Caki2 (cell line): ENCODE measurements at places on chromosomes 5 and 9. TPM values are rescaled to one million over a fixed set of nuclear protein-coding genes. Genes with fewer than 3 reads are reported as not detected.

GRCh38 chr5:61362796-61363368 lies 30.8 kb downstream of the ZSWIM6 start:
- DNase-seq: no peak

DNA sequence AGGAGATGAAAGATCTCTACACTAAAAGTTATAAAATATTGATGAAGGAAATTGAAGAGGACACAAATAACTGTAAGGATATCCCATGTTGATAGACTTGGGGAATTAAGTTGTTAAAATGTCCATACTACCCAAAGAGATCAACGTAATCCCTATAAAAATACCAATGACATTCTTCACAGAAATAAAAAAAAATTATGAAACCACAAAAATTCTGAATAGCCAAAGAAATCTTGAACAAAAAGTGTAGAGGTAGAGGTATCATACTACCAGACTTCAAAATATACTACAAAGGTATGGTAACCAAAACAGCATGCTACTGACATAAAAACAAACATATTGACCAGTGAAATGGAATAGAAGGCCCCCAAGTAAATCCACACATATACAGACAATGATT lies 71.5 kb upstream of the ELL2 start:
- no peak for DNase-seq

DNA sequence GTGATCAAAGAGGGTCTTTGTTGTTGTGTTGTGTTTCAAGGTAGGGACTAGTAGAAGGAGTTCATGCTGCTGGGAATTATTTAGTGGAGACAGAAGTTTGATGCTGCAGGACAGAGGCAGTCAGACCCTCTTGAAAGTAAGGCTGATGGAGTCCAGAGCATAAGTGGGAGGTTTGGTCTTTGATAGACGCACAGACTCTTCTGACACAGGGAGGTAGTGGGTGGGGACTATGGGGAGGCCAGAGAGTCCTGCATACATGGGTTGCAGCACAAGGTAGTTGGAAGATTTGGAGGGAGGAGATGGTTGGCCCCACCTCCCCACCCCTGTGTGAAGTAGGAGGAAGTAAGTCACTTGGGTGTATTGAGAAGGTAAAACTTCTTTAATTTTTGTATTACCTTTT lies 2.4 kb upstream of the CCDC112 start:
- DNase-seq: no peak

DNA sequence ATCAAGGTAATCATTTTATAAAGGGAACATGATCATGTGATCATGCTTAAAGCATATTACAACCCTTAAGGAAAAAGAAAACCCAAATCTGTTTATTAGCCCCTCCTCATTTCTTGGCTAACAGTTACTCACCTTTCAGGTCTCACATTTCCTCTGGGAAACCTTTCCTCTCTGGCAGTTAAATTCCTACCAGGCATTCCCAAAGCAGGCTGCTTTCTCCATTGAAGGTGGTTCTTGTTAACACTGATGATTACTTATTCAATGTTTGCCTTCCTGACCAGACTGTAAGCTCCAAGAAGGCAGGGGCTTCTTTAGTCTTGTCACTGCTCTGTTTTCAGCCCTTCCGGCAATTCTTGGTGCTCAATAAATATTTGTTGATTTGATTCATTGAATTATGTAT lies 59.9 kb downstream of the PLK2 start:
- DNase-seq: no peak

- no peak for DNase-seq
These were observed 72.7 kb upstream of the ORM1 start for GRCh38 chr9:114250235-114250568.

DNA sequence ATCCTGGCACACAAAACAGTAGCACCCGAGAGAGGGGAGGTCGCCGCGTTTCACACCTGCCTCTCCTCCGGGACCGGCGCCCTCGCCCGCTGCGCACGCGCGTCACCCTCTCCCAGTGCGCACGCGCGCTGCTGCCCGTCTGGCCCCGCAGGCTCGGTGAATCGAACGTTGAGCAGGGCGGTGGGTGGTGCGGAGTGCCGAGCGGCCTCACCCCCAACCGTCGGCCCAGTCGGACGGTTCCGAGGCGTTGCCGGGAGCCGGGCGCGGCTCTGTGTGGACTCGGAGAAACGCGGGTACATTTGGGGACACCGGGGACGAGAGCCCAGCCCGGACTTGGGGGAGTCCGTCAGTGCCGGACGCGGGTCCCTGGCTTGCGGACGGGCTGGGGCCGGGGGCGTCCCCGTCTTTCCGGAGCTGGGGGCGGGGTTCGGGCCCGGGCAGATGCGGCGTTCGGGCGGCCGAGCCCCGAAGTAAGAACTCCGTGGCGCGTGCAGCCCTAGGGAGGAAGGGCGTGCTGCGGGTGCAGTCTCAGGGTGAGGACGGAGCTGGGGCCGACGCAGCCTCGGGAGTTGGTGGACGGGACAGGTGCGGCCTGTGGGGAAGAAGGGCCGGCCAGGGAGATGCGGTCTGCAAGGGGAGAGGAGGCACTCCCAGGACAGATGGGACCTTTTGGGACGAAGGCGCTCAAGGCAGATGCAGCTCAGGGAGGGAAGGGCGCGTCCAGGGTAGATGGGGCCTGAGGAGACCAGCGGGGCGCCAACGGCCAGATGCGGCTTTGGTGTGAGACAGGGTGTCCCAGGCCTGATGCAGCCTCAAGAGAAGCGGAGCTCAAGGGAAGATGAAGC lies at the start of gene POMT1:
POMT1 (plus strand) TSS at position 138 of the 845 bp plus-strand sequence. CDS start 1,301 bp downstream, outside the sequence.
- peak; percentile 77 for DNase-seq

DNA sequence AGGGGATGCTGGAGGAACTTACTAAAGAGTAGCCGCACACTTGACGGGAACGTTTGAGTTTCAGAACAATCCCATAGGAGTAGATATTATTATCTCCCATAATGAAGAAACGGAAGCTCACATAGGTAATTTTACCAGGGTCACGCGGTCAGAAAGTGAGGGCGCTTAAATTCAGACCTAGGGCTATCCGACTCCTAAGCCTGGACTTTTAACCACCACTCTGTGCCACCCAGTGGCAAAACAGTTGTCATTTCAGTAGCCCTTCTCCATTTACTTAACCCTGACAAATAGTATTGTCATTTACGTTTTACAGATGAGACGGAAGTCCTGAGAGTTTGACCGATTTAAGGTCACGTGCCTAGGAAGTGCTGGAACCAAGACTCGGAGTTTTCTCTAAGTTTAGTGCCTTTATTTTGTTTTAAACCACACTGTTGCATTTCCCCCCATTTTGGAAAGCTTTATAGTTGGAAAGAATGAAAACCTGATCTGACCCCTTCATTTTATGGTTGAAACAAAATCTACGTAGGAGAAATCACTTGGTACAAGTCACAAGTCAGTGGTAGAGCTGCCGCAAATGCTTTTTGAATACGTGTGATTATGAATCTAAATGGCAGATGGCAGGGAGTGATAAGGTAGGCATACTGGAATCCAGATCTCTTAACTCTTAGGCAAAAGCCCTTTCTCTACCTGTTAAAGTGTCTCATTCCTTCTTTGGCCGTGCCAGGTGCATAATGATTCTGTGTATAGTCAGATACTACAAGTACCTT lies 650 bp downstream of the MRRF start:
- peak; percentile 58 for DNase-seq

GRCh38 chr5:114101153-114101552 lies 260.7 kb upstream of the KCNN2 start:
- no peak for DNase-seq

DNA sequence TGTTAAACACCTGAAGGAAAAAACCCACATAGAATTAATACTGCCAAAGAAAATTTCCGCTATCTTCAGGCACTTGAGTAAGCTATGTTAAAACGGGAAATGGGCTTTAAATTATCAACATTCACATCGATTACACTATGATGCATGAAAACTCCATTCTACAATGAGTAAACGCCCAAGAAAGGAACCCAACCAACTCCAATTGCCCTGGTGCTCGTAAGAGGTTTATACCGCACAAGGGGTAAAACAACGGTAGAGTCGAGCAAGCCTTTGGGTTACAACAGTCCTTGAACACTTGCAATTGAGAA lies 1.0 kb downstream of the AGTPBP1 start:
- no peak for DNase-seq

DNA sequence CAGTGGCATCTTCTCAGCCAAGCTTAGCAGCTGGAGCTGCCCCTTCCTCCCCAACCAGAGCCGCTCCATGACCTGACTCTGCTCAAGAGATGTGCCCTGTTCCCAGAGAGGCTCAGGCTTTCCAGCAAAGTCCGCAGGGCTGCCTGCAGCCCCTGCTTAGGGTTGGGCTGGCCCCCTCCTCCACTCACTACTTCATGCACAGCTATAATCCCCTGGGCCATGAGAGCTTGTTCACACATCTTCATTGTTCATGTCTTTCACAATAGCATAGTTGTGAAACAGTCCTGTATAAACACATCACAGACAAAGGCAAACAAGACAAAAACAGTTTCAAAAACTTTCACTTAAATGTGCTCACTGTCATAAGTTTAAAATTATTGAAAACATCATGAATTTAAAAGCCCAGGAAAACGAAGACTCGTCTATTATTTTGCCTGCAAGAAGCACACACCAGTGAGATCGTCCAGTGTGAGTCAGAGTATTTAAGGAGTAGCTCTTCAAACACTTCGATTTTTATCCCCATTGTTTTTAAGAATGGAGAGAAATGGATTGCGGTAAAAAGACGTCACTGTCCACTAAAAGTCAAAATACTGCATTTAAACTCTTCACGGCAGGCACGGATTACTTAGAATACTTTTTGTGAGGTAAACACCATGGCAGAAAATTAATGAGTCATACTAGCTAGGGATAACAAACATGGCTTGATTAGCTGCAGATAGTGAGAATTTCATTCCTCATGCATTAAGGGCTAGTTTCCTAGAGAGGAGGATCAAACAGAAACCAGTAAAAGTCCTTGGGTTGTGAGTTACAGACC lies 40.7 kb upstream of the S1PR3 start:
- no peak for DNase-seq

DNA sequence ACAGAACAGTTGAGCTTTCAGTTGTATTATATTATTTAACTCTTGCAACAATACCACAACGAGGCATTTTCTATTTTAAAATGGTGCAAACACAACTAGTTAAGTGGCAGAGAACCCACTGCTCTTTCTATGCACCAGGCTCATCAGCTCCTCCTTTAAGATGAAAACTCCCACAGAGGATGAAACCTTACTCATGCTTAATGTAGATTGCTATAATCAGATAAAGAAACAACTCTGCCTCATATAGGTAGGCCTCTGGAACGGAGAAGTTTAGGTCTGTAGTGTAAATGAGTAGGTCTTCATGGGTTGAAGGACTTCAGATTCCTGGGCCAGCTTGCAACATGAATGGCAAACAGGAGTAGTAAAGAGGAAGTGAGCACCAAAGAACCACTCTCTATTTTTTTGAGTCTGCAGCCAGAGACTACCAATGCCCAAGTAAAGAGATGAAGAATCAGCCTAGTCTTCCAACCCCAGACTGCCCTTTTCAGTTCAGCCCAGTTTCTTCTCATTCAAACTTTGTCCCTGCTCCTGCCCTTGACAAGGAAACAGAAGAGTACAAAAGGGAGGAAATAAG lies 33.9 kb downstream of the HACD4 start:
- DNase-seq: no peak

- DNase-seq: no peak
These were observed 23.3 kb downstream of the PTGES2 start for GRCh38 chr9:128104171-128104618.

DNA sequence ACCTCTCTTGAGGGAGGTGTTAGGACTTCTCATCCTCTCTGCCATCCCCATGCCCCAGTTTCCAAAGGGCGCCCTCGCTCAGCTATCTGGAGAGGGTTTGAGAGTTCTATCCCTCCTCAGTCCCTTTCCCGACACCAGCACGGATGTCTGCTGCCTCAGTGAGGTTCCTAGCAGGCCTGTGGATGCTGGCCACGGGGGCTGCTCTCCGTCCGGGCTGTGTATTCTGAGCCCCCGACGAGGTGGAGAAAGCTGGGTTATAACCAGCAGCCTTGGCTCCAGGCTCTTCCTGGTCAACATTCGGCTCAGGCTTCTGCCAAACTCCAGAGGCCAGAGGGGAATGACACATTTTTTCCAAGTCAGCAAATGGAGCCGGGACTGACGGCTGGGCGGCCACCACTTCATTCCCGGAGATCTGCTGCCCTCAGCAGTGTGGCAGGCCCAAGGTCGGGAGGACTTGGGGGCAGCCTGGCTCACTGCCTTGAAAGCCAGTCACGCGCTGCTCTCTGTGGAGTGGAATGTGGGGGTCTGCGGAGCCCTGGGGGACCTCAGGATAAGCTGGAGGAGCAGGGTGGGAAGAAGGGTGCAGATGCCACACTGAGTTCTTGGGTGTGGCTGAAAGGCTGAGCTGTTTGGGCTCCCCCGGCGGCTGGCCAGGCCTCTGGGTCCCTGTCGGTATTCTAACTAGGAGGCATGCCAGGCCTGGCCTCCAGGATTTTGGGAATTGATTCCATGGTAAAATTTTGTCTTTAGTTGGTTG lies 27.4 kb downstream of the PTPA start:
- DNase-seq: no peak

Gene SPINK4
- total RNA-seq: not detected in 2 replicates

Gene SPINK1
- not detected in 2 replicates for total RNA-seq

Gene LYSMD3
- total RNA-seq: 2.9 and 6.2 TPM in 2 replicates
